GM12878 (cell line): ENCODE measurements at places on chromosomes 12 and 14. TPM values are rescaled to one million over a fixed set of nuclear protein-coding genes. Genes with fewer than 3 reads are reported as not detected.

- no peak for DNase-seq
Observed at GRCh38 chr14:64879635-64880220, at the start of gene SPTB. Gene SPTB (minus strand): TSS chr14:64879907. CDS start chr14:64823094, 56,813 bp downstream.

- no peak for DNase-seq
Observed at GRCh38 chr12:106226884-106227640, 20.8 kb downstream of the CKAP4 start.

DNA sequence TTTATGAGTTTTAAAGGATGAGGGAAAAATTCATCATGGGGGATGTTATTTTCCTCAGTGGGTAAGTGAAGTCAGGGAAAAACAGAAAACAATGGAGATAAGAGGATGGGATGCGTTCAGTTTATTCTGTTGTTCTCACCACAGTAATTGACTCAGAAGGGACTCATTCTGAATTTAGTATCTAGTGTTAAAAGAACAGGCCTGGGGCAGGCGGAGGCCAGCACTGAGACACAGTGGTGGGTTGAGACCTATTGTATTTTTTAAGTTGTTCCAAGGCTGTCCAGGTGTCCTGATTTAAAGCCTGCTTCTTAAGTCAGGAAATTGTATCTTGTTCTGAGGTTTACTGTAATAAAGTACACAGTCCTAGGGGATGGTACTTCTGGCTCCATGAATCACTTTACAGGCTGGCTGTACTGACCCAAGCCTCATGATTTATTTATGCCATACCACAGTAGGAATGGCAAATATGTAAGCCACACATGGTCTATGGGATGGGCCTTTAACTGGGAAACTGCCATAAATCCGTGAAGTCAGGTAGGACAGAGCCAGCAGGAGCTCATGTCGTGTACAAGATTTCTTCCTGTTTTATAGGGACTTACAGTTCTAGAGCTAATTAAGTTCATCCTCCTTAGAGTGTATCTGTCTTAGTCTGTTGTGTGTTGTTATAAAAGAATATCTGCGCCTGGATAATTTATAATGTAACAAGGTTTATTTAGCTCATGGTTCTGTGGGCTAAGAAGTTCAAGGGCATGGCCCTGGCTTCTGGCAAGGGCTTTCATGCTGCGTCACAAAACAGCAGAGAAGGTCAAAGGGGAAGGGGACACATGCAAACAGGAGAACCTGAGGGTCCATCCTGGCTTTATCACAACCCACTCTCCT lies 244.1 kb downstream of the FBXL14 start:
- no peak for DNase-seq

DNA sequence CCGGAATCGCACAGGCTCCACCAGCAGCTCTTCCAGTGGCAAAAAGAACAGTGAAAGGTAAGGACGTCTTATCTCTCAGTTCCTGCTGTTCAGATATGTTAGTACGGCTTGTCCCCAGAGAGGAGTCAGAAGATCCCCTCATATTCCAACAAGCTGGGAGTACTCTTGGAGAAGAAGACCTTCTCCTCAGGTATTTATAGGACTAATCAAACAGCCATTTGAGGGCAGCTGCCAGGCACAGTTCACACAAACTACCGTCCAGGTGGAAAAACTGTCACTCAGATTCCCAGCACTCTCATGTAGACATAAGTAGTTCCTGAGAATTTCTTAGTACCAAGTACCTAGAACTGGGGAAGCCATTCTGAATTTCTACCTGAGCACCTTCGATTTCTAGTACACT lies 85.3 kb downstream of the EML1 start:
- DNase-seq, result no peak

- DNase-seq, result no peak
Observed at GRCh38 chr14:76591266-76591665, 170.0 kb upstream of the VASH1 start.

- DNase-seq, result no peak
Observed at GRCh38 chr14:101595887-101596721, 34.8 kb downstream of the DIO3 start.

DNA sequence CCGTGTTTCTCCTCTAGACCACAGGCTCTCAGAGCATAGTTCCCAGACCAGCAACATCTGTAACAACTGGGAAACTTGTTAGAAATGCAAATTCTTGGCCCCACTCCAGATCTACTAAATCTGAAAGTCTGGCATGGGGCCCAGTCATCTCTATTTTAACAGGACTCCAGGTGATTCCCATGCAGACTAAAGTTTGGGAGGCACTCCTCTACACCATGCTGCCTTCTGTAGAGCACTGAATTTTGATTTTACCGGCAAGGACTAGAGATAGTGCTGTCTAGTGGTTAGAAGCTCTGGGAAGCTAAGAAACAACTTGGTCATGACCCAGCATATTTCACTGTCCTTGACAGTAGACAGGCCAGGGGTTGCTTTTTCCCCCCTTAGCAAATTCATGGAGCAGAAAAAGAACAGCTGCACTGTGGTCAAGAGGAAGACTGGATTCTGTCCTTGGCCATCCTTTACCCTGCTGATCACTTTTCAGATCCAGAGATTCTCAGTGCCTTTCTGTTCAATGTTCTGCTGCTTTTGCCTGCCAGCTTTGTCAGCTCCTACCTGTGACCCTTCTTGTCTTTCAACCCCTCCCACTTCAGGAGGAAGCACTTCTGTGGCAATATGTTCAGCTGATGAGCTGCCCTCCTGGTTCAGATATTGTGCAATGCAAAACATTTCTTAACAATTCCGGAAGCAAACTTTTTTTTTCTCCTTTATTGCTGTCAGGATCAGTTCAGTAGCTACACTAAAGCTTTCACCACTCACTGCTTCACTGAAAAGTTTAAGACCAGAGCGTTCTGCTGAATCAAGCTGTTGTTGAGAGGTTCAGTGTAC lies 133.8 kb upstream of the NUDT4 start:
- peak; percentile 75 for DNase-seq

DNA sequence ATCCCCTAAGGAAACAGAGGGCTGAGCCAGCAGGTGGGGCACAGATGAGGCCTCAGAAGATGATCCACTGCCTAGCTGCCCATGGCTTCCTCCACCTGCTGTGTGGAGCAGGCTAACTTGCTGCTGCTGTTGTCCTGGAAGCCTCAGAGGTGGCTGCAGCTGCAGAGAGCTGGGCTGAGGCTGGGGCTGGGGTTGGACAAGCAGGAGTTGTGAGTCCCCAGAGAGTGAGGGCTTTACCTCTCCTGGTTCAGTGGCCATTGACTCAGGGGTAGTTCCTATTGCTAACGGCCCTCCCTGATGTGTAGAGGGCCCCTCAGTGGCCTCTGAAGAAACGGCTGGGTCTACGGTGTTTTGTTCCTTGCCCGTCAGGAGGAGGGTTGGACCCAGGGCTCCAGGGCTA lies 13.7 kb upstream of the PRKAG1 start:
- DNase-seq, result no peak

DNA sequence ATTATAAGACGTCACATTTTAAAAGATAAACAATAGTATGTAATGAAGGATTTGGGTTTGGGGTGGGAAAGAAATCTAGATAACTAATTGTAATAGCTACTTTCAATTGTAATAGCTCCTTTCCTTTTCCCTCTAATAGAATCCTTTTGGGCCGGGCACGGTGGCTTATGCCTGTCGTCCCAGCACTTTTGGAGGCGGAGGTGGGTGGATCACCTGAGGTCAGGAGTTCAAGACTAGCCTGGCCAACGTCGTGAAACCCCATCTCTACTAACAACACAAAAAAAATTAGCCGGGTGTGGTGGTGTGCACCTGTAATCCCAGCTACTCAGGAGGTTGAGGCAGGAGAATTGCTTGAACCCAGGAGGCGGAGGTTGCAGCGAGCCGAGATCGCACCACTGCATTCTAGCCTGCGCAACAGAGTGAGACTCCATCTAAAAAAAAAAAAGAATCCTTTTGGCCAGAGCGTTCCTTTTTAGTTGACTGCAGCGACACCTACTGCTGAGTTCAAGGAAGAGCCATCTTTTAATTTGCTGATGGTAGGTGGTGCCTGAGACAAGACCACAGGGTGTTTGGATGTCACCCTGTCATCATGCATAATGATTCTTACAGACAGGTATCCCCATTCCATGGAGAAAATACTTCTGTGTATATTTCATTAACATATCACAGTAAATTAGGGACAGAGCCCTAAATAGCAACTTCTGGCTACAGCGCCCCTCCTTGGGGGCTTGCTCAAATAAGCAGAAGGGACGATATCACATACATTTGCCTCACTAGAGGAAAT lies 79.5 kb downstream of the ARMH4 start:
- peak; percentile 13 for DNase-seq

- DNase-seq, result no peak
Observed at GRCh38 chr14:58912799-58913432, 275.2 kb downstream of the DACT1 start.

- DNase-seq, result no peak
Observed at GRCh38 chr12:65685514-65685913, 138.8 kb upstream of the HMGA2 start.

- no peak for DNase-seq
Observed at GRCh38 chr12:74393272-74393671, 144.4 kb upstream of the ATXN7L3B start.

GRCh38 chr14:79437951-79438350 lies 773.4 kb downstream of the DIO2 start:
- no peak for DNase-seq

GRCh38 chr14:64544607-64545312 lies 4.2 kb downstream of the HSPA2 start:
- no peak for DNase-seq

DNA sequence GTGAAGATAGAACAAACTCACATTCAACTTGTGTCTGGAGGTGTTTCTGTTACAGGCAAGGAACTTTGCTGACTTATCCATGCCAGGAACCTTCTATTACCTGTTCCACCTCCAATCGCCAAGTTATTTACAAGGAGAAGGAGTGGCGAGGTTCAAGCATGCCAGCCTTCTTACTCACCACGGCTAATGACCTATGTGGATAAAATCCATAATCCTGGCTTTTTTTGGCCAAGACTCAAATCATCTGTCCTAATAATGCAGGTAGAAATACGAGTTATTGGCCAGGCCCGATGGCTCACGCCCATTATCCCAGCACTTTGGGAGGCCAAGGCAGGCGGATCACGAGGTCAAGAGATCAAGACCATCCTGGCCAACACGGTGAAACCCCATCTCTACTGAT lies 241.6 kb downstream of the TMEM132D start:
- no peak for DNase-seq

DNA sequence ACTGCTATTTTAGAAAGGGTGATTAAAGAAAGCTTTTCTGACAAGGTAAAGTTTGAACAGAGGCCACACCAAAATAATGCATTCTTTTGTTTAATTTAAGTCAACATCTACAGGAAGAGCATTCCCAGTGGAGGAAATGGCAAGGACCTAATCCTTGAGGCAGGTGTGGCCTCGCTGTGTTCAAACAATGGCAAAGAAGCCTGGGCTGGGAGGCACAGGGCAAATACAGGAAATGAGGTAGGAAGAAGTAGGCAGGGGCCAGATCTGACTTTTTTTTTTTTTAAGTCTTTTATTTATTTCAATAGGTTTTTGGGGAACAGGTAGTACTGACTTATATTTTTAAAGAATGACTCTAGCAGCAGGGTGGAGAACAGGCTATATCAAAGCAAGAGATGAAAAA lies 53.5 kb downstream of the ARMH4 start:
- no peak for DNase-seq

- no peak for DNase-seq
Observed at GRCh38 chr14:98912655-98913054, 359.3 kb downstream of the BCL11B start.

DNA sequence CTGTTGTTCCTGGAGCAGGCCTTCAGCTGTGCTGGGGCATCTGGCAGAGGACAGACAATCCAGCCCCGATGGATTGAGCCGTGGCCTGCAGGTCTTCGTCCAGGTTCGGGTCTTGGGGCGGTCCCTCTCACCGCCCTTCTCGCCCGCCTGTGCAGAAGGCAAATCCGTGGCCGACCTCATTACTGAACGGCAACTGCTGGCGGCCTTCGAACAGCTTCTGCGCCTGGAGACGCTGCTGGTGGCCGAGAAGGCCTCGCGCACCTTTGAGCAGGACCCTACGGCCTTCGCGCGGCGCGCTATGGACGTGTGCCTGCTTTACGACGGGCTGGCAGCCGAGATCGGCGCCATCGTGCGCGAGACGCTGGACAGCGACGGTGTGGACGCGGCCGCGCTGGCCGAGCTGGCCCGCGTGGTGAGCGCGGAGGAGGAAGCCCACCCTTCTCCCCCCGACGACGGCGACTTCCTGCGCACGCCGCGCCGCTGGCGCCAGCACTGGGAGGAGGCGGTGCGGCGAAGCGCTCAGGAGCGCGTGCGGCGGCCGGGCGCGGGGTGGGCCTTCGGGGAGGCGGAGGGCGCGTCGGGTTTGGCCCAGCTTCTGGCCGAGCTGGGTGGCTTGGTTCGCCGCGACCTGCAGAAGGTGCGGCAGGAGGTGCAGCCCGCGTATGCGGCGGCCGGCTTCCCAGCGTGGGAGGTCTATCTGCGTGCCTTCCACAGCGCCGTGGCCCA lies 7.6 kb downstream of the EXOC3L4 start:
- no peak for DNase-seq

GRCh38 chr12:104360157-104360556 lies 56.6 kb downstream of the EID3 start:
- DNase-seq, result no peak

- no peak for DNase-seq
Observed at GRCh38 chr12:102765736-102766135, 151.3 kb downstream of the PAH start.

- DNase-seq, result no peak
Observed at GRCh38 chr12:62194616-62195015, 65.6 kb upstream of the USP15 start.

DNA sequence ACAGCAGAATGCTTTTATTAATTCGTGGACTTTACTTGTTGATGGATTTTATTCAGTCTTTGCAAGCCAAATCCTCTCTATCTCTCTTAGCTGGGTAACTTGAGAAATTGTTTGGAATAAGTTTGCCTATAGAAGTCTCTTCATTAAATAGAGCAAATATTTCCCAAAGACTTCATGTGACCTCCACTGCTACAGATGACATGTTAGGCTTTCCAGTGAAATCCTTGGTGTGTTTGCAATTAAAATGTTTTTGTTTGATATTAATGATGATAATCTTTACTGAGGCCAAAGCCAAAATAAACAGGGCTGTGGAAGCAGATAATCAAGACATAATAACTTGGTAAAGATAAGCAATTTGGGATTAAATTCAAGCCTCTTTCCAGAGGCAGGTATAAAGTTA lies 4.4 kb downstream of the MYF6 start:
- DNase-seq, result no peak

- no peak for DNase-seq
Observed at GRCh38 chr14:97485201-97485600, 688.0 kb downstream of the VRK1 start.

SPRING1 gene
- total RNA-seq, result 25.7 and 26.6 TPM in 2 replicates

SERPINA1 gene
- 5.1 and 6.6 TPM in 2 replicates for total RNA-seq

FBLN5 gene
- 0.28 and 0.64 TPM in 2 replicates for total RNA-seq

STON2 gene
- total RNA-seq, result 0.13 and 0.29 TPM in 2 replicates

DNAI7 gene
- total RNA-seq, result not detected in 2 replicates

BDKRB2 gene
- total RNA-seq, result 0.05 TPM in 1 of 2 replicates, not detected in the other

CD4 gene
- total RNA-seq, result 1.6 and 1.8 TPM in 2 replicates

TRHDE gene
- not detected in 2 replicates for total RNA-seq

DAO gene
- total RNA-seq, result not detected in 2 replicates

CAPZA3 gene
- total RNA-seq, result not detected in 2 replicates
